Anterior cingulate cortex (tissue), 58 donors: ENCODE measurements at places on chromosomes 7 and 10.
A peak's percentile ranks its signal among the peaks of the same experiment; 100 is the strongest.

DNA sequence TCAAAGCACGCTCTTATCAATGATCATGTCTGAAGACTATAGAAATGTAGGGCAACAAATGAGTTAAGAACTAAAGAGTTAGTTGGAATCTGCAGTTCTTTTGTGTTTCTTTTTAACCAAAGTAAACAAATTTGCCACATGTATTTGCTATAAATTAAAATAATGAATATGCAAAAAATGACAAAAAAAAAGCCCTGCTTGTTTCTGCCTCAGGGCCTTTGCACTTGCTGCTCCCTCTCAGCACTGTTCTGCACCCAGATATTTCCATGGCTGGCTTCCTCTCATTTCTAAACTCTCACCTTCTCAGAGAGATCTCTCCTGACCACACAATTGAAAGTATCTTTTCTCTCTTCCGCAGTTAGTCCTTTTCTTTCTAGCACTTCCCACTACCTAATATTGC is 181.8 kb upstream of the YAE1 start:
- no peak for DNase-seq

DNA sequence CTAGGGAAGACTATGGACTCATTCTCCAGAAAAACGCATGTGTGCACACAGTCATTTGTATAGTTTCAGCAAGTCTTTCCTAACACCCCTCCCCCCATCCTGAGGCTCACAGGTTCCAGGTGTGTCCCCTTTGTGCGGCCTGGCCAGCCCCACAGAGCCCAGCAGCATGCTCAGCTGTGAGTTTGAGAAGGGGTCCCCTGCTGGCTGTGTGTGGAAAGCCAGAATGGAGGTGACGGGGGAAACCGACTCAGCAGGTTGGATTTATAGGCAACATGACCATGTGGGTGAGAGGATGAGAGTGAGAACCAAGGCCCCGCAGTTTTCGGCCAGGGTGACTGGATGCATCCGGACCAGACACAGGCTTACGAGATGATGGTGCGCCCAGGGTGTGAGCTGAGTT is 9.9 kb downstream of the PTPRE start:
- DNase-seq, result no peak

DNA sequence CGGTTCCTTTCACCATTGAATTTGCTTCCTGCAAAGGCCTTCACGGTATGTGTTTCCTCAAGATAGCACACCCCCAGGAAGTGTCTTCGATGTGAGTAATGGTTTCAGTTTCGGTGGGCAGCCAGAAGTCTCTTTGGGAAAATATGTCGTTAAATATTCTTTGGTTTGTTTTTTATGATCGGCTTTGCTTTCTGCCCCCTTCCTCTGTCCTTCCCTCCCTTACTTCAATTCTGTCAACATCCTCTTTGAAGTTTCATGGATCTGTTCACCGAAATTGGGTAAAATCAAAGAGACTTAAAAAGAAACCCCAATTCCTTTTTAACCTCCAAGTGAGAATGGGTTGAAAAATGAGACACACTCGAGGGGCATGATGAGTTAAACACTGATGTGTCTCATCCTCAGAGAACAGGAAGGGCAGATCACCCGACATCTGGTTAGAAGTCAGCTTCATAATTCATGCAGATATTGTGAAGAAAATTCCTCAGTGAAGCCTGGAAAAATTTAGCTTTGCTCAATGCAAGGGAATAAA is 170.8 kb upstream of the HABP2 start:
- no peak for DNase-seq

- no peak for DNase-seq
Measured at GRCh38 chr7:40921589-40922315, 781.1 kb downstream of the INHBA start.

DNA sequence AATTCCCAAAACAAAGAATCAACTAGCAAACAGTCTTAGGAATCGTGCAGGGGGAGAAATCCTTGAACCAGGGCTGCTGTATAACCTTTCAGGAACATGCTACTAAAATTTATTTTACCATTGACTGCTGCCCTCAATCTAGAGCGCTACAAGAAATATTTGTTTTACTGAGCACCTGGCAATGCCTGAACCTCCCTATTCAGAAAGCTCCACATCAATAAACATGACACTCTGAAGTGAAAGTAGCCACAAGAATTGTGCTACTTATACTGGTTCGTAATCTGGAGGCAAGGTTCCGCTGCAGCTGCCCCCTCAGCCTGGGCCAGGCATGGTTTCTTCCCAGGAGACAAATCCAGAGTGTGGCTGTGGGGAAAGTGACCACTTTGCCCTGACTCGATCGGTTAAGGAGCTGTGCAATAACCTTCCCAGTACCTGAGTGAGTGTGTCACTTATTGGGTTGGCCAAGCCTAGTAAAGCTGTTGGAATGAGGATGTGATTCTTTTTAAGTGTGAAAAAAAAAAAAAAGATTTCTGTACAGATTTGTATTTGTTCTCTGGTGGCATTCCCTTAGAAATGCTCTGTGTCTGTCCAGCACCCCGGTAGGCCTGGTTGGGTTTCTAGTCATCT is 7.7 kb downstream of the VWA2 start:
- DNase-seq, result no peak

GRCh38 chr10:119316729-119317097 is 109.3 kb downstream of the GRK5 start:
- DNase-seq, result no peak

DNA sequence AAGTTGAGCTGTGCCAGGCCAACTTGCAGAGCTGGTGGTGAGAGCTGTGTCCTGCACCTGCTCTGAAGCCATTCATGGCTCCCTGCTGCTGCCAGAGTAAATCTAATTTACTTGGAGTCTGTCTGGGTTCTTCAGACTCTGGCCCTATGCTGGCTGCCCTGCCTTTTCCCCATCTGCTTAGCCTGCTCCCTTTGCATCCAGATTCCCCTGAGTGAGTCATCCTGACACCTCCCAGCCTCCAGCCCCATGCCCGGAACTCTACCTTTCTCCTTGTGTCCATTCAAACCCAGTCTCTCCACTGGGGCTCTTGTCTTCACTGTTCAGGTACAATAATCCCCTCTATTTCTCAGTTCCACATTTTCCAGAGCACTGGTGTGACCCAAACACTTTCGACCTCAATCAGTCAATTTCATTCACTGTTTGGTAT is 434.4 kb upstream of the ZMIZ1 start:
- DNase-seq, result no peak

DNA sequence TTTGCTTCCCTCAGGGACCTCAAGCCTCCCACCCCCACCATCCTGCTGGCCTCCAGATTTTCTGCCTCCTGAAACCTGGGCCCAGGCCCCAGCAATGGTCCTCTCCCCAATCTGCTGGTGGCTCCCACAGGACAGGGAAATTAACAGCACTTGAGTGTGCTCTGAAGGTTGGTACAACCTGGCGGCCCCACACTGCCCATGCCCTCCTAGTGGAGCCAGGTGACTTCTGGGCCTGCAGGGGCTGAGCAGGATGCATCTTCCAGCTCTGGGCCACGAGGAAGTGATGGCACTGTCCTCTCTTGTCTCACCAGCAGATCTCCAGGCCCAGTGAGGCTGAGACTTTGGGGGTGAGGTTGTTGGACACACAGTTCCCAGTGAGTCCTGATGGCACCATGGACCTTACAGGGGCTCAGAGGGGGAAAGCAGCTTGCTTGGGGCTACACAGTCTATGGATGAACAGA is 3.6 kb upstream of the ZMIZ1 start:
- DNase-seq, result no peak

DNA sequence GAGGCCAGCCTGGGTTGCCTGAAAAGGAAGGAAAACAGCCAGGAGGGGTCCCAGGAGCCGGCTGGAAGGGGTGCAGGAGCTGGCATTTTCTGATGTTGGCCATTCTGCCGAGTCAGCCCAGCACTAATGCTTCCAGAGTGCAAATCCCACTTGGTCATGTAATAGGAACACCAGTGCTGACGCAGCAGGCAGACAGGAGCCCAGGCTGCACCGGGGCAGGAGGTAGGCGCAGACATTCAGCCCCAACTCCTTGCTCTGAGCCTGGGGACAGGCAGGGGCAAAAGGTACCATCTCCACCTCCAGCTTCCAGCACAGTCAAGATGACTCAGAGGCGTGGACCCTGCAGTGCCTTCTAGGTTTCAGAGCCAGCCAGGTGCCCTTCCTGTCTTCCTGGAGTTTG is 10.2 kb upstream of the YWHAG start:
- no peak for DNase-seq

DNA sequence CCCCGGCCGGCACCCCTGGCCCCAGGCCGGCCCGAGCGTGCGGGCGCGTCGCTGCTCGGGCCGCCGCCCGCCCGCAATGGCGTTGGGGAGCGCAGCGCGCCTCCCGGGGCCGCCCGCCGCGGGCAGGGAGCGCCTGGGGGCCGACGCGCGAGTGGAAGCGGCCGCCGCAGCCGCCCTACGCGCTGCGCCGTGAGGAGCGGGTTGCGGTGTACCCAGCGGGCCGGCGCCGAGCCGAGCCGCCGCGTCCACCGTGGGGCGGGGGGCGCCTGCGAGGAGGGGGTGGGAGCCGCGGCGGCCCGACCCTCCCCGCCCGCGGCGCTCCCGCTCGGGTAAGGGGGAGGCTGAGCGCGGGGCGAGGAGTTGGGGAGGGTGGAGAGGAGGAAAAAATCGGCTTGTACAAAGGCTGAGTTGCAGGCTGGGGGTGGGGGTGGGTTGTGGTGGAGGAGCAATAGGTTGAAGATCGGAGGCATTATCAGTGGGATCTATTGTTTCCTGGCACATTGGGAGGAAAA is 473 bp downstream of the PPP1R9A start:
- no peak for DNase-seq

- no peak for DNase-seq
Measured at GRCh38 chr7:64997927-64998391, 7.1 kb upstream of the ZNF117 start.

DNA sequence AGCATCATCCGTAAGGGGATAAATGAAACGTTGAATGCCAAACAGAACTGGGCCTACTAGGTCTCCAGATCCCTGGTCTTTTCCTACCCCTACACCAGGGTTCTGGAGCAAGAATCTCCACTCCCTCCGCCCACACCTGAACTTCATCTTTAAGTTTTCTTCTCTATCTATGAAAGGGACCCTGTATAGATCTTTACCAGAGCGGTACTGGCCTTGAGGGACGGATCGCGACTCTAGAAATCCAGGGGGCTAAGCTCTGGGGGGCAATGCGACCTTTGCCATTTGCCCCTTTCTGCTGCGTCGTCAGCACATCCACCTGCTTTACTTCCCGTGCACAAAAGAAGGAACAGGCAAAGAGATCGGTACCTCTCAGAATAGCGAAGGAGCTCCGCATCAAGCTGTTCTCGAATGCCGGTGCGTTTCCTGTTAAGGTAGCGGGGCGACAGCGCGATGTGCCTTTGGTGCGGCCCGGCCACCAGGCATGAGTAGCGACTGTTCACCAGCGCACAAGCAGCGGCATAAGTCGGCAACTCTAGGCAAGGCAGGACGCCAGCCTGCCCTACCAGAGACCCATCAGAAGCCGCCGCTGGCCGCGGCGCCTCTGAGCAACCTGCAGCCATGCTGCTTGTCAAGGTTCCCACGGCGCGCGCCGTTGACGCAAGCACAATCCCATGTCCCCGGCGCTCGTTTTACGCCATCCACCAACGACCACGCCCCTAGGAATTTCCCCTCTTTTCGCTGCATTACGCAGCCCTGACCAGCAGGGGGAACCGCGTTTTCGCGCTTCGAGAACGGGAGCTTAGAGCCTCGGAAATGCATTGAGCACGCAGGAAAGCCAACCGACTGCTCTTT is at the start of gene POLR1F:
Gene POLR1F (minus strand): TSS at position 641 of the 852 bp plus-strand sequence. CDS start 21 bp downstream, at position 620.
- peak; percentile 77 for DNase-seq

DNA sequence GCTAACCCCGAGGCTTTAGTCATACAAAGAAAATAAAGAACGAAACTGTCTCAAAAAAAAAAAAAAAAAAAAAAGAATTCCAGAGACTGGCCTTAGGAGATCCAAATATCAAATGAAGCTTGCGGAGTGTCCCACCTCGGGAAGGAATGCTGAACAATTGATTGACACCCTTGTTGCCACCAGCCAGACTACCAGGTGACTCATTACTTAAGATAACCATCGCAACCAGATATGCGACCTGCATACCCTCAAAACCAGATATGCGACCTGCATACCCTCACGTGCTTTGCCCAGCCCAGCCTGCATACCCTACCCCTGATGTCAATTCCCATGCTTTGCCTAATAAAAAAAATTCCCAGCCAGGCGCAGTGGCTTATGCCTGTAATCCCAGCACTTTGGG is 2.7 kb upstream of the PRKRIP1 start:
- no peak for DNase-seq

DNA sequence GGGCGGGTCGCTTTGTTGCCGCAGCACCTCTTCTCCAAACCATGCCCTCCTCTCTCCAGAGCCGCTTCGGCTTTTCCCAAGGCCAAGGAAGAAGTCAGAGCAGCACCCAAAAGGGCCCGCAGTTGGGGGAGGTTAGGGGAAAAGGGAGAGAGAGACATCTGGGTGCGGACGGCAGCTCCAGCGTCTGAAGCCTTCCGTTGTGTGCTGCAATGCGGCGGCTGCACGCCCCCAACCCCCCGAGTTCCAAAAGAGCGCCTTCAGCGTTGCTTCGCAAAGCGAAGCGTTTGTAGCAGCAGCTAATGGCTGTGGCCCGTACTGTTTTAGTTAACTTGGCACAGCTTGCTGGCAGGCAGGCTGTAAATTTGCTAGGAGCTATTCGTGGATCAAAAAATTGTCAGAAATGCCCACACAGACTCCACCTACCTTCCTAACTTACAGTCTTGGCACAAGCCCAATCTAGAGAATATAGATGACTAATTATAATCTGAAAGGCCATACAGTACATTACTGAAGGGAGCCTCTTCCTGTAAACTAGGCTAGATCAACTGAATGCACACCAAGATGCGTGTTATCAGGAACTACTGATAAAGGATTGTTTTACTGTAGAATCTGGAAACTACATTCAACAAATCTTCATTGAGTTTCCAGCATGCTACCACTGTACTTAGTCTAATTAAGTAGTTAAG is 1.1 kb upstream of the KBTBD2 start:
- no peak for DNase-seq

DNA sequence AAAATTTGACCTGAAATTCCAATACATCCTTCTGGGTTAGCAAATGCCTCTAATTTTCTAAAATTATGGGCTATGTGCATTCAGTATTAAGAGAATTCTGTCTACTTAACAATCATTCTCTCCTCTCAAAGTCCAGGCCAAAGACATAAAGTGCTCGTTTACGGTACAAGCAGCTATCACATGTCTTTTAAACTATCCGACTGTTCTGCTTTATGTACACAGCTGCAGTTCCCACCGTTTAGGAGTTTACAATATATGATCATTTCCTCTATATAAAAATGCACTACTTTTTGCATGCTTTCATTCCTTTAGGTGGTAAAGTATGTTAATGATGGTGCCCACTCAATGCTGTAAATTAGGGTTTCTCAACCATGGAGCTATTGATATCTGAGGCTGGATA is 34.0 kb downstream of the CDK6 start:
- DNase-seq, result no peak

DNA sequence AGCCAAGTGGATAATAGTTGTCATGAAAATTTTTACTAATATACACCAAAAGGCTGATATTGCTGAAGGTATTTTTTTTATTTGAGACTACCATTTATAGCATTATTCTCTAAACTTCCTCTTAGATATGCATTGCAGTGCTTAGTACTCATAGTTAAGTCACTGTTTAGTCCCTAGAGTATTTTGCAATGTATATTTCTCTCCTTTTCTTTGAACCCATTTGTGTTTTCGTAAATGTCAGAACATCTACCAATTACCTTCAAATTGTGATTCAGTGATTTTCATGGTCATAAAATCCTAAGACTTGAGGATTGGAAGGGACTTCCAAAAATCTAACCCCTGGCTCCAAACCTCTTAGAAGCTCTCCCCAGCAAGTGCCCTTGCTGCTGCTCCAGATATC is 21.5 kb upstream of the CYP26C1 start:
- DNase-seq, result no peak

GRCh38 chr7:152522571-152523067 is 86.8 kb upstream of the KMT2C start:
- DNase-seq, result peak; percentile 50
